ENCODE measurements at places on chromosomes 7 and 10. TPM values are rescaled to one million over a fixed set of nuclear protein-coding genes. Genes with fewer than 3 reads are reported as not detected.

DNA sequence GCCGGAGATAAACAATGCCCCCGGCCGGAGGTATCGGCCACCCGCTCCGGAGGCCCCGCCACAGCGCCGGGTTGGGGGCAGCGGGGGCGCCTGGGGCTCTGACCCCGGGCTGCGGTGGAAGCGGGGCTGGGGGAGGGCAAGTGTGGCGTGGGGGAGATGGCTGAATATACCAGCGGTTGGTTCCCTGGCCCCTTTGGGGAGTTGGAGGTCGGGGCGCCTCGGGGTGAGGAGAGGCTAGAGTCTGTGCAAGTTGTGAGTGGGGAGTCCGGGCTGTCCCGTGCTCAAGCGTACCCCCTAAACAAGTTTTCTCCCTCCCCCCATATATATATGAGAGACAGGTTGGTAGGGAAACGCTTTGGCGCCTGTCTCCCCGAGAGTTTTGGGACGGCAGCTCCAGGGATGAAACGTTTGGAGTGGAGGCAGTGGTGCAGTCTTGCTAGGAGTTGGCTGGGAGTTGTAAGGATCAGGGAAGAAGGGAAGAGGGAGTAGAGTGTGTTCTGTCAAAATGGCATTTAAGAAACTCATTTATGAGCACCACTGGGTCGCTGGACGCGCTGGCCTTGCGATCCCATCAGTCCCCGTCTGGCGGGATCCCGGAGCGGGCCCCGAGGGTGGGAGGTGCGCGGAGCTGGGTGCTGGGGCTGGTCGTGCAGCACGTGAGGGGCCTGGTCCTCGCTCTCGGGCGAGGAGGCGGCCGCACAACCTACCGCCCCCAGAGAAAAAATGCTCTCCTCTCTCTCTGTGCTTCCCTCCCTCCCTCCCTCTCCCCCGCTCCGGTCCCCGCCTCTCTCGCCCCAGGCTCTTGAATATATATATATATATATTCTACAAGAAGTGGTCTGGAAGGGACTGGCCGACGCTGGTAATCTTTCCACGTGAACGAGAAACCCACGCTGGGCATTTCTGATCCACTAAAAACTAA is 1.1 kb downstream of the TET1 start:
- no peak for DNase-seq

- no peak for DNase-seq
These were observed 478.2 kb upstream of the LRRN3 start for GRCh38 chr7:110612680-110613079.

PPIA gene
- polyA plus RNA-seq: 1,062 TPM

DYDC1 gene
- 0.30 TPM for polyA plus RNA-seq

DNA sequence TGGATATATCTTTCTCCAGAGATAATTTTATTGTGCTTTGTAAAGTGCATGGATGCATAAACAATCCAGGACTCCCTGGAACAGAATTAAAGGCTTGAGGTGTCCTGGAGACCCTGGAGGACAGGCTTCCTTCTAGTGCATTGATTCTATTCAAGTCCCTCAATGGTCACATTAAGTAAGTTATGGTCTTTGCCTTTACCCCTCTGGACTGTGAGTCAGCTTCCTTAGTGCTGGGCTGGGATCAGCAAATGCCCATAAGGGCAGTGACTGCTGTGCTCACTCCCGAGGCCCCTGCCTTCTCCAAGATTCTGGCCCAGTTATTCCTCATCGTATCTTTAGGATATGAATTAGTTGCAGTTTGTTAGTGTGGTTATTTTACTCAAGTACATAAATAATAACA is 178.7 kb upstream of the PRSS58 start:
- no peak for DNase-seq
